Left ventricle myocardium superior (tissue), 1 donor: ENCODE measurements at places on chromosomes 16 and 17. TPM values are rescaled to one million over a fixed set of nuclear protein-coding genes. Genes with fewer than 3 reads are reported as not detected.

MYOCD gene
- total RNA-seq = 35.7 TPM

KRT31 gene
- not detected for total RNA-seq

USP31 gene
- total RNA-seq = 25.0 TPM

HBQ1 gene
- not detected for total RNA-seq

C17orf107 gene
- total RNA-seq = 0.64 TPM

LAT gene
- total RNA-seq = 1.6 TPM

ZNF768 gene
- 75.4 TPM for total RNA-seq

TM4SF5 gene
- total RNA-seq = not detected

TPSG1 gene
- total RNA-seq = not detected

ITGB4 gene
- 8.8 TPM for total RNA-seq

CCL16 gene
- total RNA-seq = not detected

MRPS7 gene
- total RNA-seq = 132 TPM

CFAP52 gene
- total RNA-seq = not detected

SOX9 gene
- 7.3 TPM for total RNA-seq

TMIGD1 gene
- total RNA-seq = not detected

SMTNL2 gene
- 47.4 TPM for total RNA-seq

LRRC36 gene
- not detected for total RNA-seq

CCL17 gene
- not detected for total RNA-seq

RUSF1 gene
- 18.9 TPM for total RNA-seq

RHBDL1 gene
- total RNA-seq = 1.9 TPM

TBC1D3G gene
- not detected for total RNA-seq

TLCD1 gene
- total RNA-seq = 2.6 TPM

WNT9B gene
- 0.42 TPM for total RNA-seq

DNAH17 gene
- not detected for total RNA-seq

KRT9 gene
- not detected for total RNA-seq

TNK1 gene
- 2.2 TPM for total RNA-seq

SLC52A1 gene
- not detected for total RNA-seq

CCDC78 gene
- total RNA-seq = 0.50 TPM

ZNF624 gene
- 1.4 TPM for total RNA-seq

CMTM4 gene
- total RNA-seq = 12.7 TPM

CLEC18C gene
- total RNA-seq = not detected

SP2 gene
- total RNA-seq = 14.1 TPM

TNFRSF17 gene
- not detected for total RNA-seq

CCDC144A gene
- total RNA-seq = 1.9 TPM

ZCCHC14 gene
- 16.7 TPM for total RNA-seq

ZFHX3 gene
- total RNA-seq = 8.1 TPM

MT3 gene
- total RNA-seq = 3.8 TPM
